ENCODE measurements at places on chromosomes 1 and 21.

DNA sequence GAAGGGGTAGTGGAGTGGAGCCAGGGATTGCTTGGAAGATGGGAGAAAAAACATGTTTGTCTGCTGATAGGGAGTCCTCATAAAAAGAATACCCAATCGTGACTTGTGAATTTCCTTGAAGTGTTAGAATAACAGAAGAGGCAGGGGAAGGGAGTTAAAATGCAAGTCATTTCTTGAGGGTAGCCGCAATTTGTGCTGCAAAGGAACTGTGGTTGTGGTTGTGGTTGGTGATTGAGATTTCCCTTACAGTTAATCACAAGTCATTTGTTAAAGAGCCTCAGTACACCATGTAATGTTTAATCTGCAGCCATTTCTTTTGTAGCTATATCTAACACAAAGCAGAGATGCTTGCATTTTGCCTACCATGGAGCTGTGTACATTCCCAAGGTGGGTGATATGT lies 38.5 kb upstream of the EGLN1 start:
- peak; percentile 60 for DNase-seq

DNA sequence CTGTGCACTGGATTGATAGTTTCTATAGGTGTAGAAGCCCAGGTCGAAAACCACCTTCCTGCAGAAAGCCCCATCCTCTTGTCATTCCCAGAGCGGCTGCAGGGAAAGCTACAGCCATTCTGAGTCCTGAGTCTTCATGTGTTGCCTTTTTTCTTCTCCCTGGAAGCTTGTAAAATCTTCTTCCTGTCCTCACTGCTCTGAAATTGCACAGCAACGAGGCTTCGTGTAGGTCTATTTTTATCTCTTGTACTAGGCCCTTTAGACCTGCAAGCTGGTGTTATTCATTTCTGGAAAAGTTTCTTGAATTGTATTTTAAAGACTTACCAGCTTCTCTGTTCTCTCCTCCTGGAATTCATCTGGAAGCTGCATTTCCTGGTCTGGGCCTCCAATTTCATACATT lies 44.2 kb upstream of the ETS2 start:
- peak; percentile 22 for DNase-seq

DNA sequence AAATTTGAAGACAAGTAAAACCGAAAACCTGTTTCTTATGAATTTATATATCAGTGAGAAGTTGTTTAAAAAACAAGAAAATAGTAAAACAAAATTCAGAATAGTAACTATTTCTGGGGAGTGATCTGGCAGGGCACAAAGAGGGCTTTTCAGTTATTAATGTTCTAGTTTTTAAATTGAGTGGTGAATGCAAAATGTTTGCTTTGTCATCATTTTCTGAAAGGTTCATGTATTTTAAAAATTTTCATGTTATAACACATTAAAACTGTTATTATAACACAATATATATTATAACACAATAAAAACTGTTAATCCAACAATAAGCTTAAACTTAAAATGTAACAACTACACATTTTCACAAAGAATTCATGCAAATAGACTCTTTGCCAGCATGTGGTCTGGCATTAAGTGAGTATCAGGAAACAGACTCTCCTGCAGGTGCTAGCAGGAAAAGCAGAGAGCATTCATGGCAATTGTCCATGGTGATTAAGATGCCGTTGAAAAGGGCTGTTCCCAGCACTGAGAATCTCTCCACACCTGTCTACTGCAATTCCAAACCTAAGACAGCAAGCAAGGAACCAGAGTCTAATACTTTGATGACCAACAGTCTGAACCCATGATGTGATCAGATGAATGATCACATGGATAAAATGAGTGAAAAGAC lies 204.9 kb downstream of the TBX15 start:
- peak; percentile 8 for DNase-seq

DNA sequence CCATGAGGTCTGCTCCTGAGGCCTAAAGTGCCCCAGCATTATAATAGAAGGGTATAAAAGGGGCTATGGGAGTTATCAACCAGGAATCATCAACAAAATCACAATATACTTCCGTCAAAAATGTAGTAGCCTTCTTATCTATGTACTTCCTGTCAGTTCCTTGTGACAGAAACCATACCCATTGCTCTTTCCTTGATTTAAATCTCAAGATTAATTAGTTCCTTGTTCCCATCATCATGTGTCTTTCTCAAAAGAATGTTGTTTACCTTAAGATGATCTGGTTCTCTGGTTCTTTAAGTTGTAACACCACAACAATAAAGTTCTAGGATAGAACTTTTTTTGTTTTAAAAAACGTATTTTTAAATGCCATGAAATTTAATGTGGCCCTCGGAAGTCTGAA lies 833.3 kb downstream of the LTN1 start:
- no peak for DNase-seq

DNA sequence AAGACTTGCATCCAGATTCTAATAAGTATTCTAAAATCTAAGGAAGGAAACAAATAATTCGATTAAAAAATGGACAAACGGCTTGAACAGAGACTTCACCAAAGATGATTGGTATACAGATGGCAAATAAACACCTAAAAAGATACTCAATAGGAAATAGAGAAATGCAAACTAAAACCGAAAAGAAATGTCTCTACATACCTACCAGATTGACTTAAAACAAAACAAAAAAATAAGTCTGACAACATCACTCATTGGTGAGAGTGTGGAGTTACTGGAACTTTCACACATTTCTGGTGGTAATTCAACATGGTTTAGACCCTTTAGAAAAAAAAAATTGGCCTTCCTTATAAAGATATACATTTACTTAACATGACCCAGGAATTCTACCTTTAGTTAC lies 869.8 kb downstream of the TTLL7 start:
- DNase-seq: no peak

- peak; percentile 82 for DNase-seq
Observed at GRCh38 chr21:44947111-44947929, 7.5 kb downstream of the SLX9 start.

DNA sequence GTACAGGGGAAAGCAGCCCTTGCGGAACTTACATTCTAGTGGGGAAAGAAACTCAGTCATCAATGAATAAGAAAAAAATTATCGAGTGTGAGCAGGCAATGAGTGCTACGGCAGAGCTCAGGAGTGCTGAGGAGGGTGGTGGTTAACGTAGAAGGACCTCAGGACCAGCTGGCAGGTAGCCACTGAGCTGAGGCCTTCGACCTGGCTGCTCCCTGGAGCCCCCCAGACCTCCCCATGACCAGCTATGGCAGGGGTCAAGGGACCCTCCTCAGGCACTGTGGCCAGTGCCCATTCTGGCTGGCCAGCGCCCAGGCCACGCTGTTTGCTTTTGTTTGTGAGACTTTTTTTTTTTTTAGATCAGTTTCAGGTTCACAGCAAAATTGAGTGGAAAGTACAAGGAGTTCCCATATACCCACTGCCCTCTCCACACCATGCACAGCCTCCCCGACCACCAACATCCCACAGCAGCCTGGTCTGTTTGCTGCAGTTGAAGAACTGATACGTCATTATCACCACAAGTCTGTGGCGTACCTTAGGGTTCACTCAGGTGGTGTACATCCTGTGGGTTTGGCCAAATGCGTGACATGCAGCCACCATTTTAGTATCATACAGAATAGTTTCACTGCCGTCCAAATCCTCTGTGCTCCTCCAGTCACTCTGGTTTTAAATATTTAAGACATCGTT lies 11.8 kb upstream of the TTC22 start:
- DNase-seq: no peak

- peak; percentile 82 for DNase-seq
Observed at GRCh38 chr1:17475752-17476151, 36.3 kb upstream of the RCC2 start.

DNA sequence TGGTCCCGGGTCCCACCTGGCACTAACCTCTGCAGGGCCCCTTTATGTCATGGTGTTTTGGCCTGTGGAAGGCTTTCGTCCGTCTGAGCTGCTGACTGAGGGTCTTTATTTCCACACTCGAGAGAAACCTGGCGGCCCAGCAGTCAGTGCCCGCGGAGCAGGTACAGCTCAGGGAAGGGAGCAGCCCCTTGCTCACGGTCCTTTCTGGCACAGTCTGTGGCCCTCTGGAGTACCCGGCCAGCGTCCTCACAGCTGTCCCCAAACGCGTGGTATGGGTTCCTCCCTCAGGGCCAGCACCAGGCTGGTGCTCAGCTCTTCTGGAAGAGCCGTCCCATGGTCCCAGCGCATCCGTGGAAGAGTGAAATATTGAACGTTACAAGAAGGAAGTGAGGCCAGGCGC lies 24.3 kb downstream of the SKI start:
- no peak for DNase-seq

DNA sequence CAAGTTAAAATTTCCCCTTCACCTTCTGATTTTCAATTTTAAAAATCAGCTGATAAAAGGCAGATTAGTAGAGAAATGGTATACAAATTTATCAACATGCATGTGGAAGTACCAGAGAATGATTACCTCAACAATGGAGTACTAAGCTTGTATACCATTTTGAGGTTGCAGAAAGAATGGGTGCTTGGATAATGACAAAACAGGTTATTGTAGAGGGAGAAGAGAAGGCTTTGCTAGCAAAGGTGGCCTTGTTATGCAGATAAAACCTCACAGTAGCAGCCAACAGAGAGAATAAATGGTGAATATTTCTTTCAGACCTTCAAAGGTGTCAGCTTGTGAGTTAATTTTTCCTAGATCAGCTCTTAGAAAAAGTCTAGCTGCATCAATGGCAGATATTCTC lies 1174.9 kb upstream of the ADGRL4 start:
- no peak for DNase-seq

DNA sequence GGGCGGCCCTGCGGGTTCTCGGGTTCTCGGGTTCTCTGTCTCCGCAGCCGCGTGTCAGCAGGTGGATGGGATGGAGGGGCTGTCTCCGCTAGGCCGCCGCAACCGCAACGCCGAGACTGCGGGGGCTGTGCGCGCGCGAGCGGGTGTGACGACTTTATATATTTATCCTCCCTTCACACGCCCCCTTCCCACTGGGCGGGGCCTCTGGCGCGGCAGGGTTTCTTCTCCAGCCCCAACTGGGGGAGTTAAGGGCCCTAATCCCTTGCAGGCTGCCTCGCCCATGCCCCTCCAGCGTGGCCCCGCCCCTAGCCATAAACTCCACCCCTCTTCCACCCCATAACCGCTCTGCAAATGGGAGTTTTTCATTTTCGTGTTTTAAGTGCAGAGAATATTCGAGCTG lies 3.4 kb downstream of the IGSF21 start:
- DNase-seq: no peak

- peak; percentile 57 for DNase-seq
Observed at GRCh38 chr1:221991221-221991620, 249.3 kb upstream of the DUSP10 start.

- DNase-seq: no peak
Observed at GRCh38 chr1:178908358-178908757, 37.5 kb upstream of the ANGPTL1 start.

- DNase-seq: no peak
Observed at GRCh38 chr1:191888996-191889622, 269.2 kb upstream of the RGS18 start.

- no peak for DNase-seq
Observed at GRCh38 chr1:240084337-240084736, 7.3 kb upstream of the FMN2 start.

DNA sequence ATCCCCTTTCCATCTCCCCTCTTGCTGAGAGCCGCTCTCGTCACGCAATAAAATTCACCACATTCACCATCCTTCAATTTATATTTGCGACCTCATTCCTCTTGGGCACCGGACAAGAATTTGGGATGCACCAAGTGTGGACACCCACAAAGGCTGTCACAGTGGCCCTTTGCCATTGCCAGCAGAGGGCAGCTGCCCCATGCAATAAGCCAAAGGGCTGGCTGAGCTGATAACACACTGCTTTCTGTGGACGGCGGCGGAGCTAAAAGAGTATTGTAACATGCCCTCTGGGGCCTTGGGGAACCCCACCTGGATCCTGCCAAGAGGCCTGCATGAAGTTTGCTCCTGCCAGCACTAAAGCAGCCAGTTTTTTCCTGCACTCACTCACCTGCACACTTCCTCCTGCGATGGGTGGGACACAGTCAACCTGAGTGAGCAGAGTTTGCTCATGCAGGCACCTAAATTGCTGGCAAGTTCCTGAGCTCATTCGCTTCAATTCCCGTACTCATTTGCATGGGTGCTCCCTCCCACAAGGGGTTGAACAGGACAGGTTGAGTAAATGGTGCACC lies 792.3 kb upstream of the ADAMTS5 start:
- no peak for DNase-seq

DNA sequence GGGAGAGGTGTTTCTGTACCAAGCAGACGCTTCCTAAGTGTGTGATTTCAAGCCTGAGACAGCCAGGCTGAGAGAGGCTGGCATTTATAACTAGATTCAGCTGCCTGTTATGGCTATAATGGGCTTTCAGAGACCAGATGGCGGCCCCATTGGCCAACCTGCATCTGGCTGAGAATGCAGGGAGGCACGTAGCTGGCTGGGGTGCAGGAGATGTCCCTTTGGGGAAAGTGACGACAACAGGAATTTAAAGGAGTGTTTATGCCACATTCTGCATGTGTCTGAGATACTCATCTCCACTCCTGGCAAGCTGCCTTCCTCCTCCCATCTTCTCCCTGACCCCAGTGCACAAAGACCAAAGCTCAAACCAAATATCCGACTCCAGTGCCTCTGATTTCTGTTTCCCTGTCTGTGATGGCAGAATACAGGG lies 21.3 kb upstream of the CCDC190 start:
- DNase-seq: no peak

- no peak for DNase-seq
Observed at GRCh38 chr1:217989510-217989909, 295.6 kb upstream of the RRP15 start.

GRCh38 chr1:10189659-10190058 lies 20.7 kb upstream of the KIF1B start:
- DNase-seq: no peak

GRCh38 chr1:144551107-144551542 lies 41.6 kb upstream of the PPIAL4F start:
- DNase-seq: no peak

GRCh38 chr21:42460391-42461184 lies 35.4 kb downstream of the RSPH1 start:
- DNase-seq: no peak

DNA sequence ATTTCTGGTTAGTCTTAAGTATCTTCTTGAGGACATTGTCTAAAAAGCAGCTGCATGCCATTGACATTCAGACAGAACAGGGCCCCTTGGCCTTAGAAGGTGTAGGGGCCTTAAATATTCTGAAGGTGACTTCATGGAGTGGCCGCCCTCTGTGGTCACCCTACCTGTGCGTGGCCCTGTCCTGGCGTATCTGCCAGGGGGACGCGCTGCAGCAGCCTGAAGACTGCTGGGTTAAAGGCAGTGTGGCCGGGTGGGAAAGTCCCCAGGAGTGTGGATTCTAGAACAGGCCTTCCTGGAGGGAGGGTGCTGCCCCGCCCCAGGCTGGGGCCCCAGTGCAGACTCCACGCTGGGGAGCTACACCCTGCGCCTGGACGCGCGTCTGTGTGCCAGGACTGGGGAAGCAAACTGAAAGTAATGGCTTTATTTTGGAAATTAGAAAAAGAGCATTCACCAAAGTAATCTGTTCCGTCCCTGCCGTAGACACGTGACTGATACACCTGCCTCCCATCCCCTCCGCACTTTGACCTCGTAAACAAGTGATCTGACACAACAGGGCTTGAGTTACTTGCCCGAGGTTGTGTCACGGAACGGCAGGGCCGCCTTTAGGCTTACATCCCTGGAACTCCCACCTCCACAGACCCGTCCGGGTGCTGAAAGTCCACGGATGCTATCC lies 1.8 kb downstream of the AGPAT3 start:
- DNase-seq: peak; percentile 16

Data from A172 (cell line).